Stimulated activated CD4-positive, alpha-beta T cell treated with anti-CD3 and anti-CD28 coated beads, Interleukin-1b, Interleukin-23, amount 100 ng/mL, for 1 hour (primary cell): ENCODE measurements at places on chromosomes 11 and 22.

DNA sequence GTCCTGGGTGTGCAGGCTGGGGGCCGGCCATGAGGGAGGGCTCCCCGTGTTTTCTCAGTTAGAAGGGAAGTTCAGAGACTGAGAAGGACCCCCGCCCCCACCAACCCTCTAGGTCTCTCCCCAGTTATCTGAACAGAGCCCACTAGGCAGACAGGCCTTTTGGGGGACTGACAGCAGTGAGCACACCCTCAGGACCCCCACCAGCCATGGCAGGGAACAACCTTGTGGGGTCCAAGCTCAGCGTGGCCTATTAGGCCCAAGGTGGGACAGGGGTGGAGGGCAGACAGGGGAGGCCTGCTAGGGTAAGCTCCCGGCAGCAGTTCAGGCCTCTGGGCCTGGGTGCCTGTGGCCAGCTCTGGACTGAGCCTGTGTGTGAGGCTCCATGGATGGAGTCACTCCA, 5.6 kb downstream of the LRRC75B start:
- no peak for DNase-seq

GRCh38 chr22:21009638-21010425, 5.1 kb upstream of the P2RX6 start:
- no peak for DNase-seq

GRCh38 chr11:122423273-122423672, 232.2 kb upstream of the UBASH3B start:
- no peak for DNase-seq

DNA sequence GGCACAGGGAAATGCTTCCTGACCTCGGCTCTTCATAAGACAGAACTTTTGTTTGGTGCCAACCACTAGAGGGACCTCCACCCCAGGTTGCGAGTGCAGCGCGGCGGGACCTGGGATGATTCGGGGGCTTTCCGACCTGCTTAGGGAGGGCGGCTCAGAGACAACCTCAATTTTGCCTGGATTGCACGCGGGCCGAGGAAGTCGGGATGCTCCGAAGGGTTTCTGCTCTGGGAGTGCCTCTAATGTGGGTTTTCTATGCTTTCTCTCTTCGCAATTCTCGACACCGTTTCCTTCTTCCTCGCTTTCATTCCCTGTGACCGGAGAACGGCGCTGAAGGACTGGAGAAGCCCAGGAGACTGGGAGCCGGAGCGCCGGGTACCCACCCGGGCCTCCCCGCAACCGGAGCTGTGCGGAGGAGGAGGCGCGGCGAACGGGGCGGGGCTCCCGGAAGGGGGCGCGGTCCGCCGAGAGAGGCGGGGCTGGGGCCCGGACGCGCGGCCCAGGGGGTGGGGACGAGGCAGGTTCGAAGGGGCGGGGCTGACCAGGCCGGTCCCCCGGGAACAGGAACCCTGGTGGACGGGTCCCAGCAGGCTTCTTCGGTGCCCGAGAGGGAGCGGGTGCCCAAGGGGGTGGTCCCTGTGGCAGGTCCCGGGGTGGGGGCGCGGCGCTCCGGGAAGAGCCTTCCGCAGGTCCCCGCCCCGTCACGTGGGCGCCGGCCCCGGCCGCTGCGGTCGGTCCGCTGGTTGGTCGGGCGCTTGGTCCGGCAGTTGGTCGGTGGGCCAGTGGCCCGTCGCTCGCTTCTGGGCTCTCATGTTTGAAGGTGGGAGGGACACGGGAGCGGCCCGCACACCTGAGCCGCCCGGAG, at the start of gene PPFIBP2:
PPFIBP2 (plus strand) TSS at position 766 of the 865 bp plus-strand sequence. CDS start 35,477 bp downstream, outside the sequence.
- peak; percentile 58 for DNase-seq

- DNase-seq = peak; percentile 66
These were observed at the start of gene SIPA1 for GRCh38 chr11:65637794-65638419. TSS of gene SIPA1 (plus strand) at chr11:65638101. CDS start at chr11:65640922, 2,821 bp downstream.

DNA sequence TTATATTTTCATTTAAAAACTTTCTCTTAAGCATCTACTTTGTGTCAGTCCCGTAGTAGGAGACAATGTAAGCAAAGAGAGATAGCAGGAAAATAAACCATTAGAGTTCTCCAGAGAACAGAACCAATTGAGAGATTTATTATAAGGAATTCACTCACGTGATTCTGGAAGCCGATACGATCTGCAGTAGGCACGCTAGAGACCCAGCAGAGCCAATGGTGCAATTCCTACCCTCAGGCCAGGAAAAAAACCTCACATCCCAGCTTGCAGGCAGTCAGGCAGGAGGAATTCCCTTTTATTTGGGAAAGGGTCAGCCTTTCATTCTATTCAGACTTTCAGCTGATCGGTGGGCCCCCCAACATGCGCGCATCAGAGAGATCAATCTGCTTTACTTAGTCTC, 7.3 kb upstream of the PLEKHA7 start:
- no peak for DNase-seq

GRCh38 chr11:71172680-71173079, 79.7 kb downstream of the SHANK2 start:
- DNase-seq = no peak

GRCh38 chr11:8342821-8343681, 79.4 kb upstream of the LMO1 start:
- DNase-seq = no peak

DNA sequence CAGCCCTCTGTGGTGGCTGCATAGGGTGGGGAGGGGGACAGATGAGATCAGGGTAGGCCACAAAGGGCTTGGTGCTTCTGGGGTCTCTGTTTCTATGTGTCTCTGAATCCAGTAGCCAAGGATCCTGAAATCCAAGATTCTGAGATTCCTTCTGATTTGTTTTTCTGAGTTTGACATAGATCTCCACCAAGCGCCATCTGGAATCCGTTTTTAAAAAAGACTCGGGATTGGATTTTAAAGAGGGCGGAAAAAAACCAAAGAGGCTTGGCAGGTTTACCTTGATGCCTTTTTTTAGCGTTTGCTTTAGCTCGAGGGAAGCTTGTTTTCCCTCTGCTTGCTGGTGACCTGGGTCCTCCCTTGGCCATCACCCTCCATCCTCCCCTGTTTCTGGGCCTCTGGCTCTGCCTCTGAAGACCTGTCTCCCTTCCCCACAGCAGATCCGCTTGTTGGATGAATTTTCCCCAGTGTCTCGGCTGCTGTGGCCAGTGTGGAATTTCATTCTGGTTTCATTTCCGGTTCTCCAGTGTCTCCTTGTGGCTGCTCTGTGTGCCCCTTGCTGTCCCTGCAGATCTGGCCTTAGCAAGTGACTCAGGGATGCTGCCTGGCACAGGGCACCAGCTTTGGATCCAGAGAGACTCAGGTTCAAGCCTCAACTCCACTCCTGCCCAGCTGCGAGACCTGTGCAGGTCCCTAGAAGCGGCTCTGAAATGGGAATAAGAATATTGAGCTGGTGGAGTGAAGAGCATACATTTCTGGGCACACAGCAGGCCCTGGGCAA, 15.1 kb downstream of the SYNGR1 start:
- DNase-seq = no peak

GRCh38 chr11:118623269-118623655, 15.8 kb downstream of the PHLDB1 start:
- DNase-seq = no peak

GRCh38 chr11:36567694-36568093, at the start of gene RAG1:
TSS of gene RAG1 (plus strand) at chr11:36568007. CDS start at chr11:36573305, 5,298 bp downstream.
- no peak for DNase-seq

DNA sequence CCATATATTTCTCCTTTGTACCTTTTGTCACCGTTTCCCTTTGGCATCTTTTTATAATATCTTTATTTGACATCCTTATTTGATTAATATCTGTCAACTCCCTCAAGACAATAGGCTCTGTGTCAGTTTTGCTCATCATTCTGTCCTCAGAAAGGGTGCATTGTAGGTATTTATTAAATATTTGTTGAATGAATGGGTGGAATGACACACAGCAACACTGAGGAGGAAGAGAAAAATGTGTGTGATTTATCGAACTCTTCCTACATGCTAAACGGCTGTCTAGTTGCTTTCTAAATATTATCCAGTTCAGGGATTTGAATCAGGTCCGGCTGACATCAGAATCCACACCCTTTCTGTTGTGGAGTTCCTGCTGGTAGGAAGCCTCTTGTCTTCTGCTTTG, 98.2 kb downstream of the NAV2 start:
- DNase-seq = no peak

DNA sequence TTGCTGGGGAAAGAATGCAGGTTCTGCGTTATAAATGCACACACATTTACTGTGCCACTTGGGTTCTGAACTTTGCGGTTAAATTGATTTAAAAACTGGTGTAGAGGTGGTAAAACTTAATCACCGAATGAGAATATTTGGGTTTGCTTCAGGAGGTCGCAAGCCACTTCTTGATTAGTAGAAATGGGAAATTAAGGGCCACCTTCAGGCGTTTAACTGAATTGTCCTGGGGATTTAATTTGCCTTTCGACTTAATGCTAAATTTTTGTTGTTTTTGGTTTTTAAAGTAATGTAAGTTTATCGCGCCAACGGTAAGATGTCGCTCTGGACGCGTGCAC, 459 bp upstream of the NCR3LG1 start:
- DNase-seq = no peak

- no peak for DNase-seq
These were observed 8.5 kb upstream of the GAL3ST1 start for GRCh38 chr22:30582788-30583545.

- no peak for DNase-seq
These were observed 1.9 kb downstream of the TSGA10IP start for GRCh38 chr11:65947133-65947532.

DNA sequence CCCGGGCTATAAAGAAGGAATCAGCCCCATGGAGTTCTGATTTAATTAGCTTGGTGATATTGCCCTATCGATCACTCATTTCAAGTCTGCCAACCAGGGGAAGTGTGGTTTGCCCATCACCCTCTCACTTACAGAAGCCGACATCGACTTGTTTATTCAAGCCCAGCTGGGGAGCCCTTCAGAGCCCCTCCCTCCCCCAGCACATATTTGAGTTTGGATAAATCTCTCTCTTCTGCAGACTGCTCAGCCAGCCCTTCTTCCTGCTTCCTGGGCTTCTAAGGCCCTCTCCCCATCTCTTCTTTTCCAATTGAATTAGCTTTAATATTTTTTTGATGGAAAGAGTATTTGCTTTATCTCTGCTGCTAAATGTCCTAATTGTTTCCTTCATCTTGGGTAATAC, 299.0 kb downstream of the MIAT start:
- DNase-seq = no peak

- DNase-seq = no peak
These were observed 703.0 kb downstream of the JRKL start for GRCh38 chr11:97092823-97093222.

DNA sequence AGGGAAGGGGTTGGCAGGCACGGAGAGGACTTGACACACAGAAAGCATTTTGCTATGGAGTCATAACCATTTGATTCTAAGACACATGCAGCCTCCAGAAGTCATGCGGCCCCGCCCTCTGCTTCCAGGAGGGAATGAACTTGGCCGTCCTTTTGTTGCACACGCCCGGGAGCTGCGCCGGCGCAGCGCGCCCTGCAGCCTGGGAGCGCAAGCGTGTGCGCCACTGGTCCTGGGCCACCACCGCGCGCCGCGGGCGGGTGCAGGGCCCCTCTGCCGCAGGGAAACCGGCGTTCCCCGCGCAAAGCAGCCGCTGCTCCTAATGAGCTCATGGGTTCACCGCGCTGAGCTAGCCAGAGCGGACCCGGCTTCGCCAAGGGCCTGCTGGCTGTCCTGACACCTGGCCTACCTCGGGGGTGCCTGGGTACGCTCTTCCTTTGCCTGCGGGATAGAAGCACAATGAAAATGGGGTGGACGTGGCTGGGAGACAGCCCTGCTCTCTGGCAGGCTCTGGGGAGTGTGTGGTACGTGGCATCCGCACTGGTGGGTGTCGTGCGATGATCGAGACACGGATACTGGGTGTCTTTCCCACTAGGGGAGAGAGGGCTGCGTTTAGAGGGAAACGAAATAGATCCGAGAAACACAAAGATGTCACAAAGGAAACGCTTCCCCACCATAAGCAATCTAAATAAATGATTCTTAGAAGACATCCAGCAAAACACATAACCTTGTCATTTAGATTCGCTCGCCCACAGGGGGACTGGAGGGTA, 669 bp downstream of the MICAL3 start:
- no peak for DNase-seq

GRCh38 chr22:31286360-31287255, 5.7 kb downstream of the PIK3IP1 start:
- no peak for DNase-seq

- DNase-seq = no peak
These were observed 47.5 kb downstream of the IRAG1 start for GRCh38 chr11:10646005-10646404.

DNA sequence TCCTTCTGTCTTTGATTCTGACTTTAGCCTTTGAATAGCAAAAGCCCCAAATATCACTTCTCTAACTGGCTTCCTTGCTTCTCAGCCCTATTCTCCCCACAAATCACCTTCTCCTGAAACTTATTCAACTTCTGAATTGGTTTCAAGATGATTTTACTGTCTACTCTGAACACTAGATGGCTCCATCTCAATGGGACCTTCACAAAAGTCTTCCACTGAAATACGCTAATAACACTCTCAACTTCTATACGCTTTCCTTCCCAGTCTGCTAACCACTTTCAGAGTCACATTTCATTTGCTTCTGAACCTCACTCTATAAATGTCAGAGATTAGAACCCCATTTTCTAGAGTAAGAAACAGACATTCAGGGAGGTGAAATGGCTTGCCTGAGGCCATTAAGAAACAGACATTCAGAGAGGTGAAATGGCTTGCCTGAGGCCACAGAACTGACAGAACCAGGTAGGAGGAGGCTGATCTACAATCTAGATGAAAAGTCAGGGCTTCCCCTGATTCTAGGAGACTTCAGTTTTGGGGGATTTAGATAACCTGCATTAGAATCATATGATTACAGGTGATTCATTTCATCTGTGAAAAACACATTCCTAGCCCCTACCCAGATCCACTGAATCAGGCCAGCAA, 20.6 kb downstream of the MORC2 start:
- no peak for DNase-seq

DNA sequence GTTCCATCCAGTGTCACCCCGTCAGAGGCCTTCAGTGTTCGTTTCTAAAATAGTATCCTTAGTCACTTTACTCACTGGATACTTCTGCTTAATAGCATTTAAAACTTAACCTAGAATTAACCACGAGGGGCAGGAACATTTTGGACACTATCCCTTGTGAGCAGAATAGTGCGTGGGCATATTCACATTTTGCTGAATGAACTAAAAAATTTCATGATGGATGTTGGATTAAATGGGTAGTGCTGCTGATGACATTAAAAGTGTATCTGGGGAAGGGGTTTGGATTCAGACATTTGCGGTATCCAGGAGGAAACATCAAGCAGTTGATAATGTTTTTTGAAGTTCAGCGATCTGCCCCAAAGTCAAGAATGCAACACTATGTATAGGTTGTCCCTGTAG, 750 bp upstream of the NAT10 start:
- DNase-seq = no peak

GRCh38 chr22:20001082-20001638, 15.5 kb downstream of the ARVCF start:
- no peak for DNase-seq
